Activated naive CD8-positive, alpha-beta T cell treated with anti-CD3 and anti-CD28 coated beads for 36 hours (primary cell): ENCODE measurements at places on chromosomes 1 and 21.

DNA sequence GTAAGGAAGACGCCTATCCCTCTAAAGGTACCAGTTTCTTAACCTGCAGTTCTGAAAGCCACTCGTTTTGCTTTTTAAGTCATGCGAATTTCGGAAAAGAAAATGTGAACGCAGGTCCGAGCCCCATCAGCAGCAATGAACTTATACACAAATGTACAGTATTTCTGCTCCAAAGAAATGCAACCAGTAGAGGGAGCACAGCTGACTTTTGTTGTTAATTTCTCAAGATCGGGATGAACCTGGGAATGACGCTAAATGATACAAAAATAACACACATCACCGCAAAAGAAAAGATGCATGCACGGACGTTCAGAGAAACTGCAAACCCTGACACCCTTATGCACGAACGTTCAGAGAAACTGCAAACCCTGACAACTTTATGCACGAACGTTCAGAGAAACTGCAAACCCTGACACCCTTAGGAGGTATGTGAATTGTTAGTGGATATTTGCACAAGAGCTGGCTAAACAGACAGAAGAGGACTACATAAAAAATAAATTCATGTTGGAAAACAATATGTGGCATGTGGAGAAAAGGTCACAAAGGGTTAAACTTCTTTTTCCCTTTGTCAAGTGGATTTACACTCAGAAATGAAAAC lies 3.5 kb upstream of the TIAM1 start:
- no peak overlapping the region for H3K4me3 ChIP-seq
- H3K4me1 ChIP-seq: peaks cover 29% of the 10 kb centered on the region
- peaks cover 20% of the 10 kb centered on the region for H3K27me3 ChIP-seq
- peaks cover 2% of the 10 kb centered on the region for H3K36me3 ChIP-seq
- no peak for DNase-seq

DNA sequence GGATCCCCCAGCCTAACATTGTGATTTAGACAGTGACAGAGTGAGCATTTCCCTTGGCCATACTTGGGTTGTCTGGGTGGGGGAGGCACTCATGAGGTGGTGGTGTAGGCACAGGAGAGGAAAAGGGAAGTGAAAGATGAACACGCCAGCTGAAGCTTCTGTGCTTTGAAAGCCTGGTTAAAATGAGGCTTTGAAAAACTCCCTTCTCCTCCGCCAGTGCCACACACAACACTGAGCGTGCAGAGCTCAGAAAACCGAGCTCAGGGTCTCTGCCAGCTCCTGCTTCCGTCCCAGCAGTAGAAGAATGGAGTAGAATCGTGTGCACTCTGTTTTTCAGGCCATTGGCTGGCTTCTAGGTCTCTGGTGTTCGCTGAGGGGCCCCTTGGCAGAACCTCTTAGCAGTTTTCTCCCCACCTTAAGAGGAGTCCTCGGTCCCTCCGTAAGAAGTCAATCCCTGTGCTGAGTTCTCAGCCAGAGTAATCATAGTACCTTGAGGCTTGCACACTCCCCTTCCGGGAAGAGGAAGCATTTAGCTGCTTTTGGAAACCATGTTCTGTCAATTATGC lies 12.9 kb downstream of the PLEKHM2 start:
- peaks cover 32% of the 10 kb centered on the region for H3K4me1 ChIP-seq
- H3K27ac ChIP-seq: peak overlapping the region; percentile 98
- H3K4me3 ChIP-seq: peak overlapping the region; percentile 76

GRCh38 chr1:45880930-45881329 lies 77.5 kb downstream of the MAST2 start:
- no peaks in the 10 kb centered on the region for H3K36me3 ChIP-seq
- no peak overlapping the region for H3K4me3 ChIP-seq
- no peak overlapping the region for H3K27ac ChIP-seq
- no peaks in the 10 kb centered on the region for H3K27me3 ChIP-seq
- no peak for DNase-seq

DNA sequence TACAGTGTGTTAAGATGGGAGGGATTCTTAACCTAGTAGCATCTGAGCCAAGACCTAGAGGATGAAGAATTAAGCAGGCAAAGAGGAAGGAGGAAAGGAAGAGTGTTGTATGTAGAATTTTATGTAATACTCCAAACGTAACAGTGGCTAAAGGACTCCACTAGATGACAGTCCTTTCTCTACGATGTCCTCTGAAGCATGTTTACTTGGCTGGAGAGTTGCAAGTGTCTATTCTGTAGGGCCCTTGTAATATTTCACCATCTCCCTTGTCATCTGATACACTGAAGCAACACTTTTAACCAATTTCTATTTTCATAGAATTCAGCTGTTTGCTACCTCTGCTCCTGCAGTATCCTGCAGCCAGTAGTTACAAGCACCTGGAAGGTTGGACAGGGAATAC lies 2.2 kb upstream of the YBX1 start:
- peak overlapping the region; percentile 92 for H3K4me3 ChIP-seq
- H3K4me1 ChIP-seq: peaks cover 31% of the 10 kb centered on the region
- DNase-seq: no peak
- H3K27me3 ChIP-seq: peaks cover 3% of the 10 kb centered on the region

- peaks cover 6% of the 10 kb centered on the region for H3K27me3 ChIP-seq
- H3K4me3 ChIP-seq: no peak overlapping the region
- H3K36me3 ChIP-seq: peaks cover 4% of the 10 kb centered on the region
- H3K4me1 ChIP-seq: no peaks in the 10 kb centered on the region
- H3K27ac ChIP-seq: no peak overlapping the region
These were observed 80.0 kb upstream of the PRRC2C start for GRCh38 chr1:171405391-171405714.

GRCh38 chr1:220521778-220522177 lies 6.2 kb upstream of the MARK1 start:
- no peak overlapping the region for H3K27ac ChIP-seq
- H3K36me3 ChIP-seq: no peaks in the 10 kb centered on the region
- H3K27me3 ChIP-seq: peaks cover 49% of the 10 kb centered on the region
- H3K4me3 ChIP-seq: no peak overlapping the region
- DNase-seq: no peak

DNA sequence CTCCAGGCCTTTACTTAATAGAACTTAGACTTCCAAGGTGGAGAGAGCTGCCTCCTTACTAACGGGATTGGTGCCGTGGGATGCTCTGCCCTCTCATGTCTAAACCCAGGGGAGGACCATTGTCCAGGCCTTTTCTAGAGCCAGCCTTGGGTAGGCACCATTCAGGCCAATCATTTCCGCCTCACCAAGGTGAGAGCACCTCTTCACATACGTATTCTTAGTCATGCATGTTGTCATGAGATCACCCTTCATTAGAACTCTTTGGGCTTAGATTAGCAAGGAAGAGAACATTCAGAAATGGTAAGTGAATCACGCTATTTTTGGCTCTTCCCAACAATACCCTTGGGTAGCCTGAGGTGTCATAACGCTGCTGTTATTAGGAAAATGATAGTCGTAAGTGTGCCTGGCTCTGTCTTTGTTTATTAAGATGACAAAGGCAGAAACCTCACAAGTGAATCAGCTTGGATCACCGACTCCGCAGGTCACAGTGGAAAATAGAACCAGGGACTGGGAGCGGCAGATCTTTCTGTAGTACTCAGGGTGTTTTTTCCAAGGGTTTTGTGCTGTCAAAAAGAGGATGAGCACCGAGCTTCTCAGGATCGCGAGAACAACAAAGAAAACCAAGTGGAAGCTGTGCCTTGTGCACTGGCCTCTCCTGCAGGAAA lies 55.0 kb downstream of the HUNK start:
- peaks cover 2% of the 10 kb centered on the region for H3K36me3 ChIP-seq
- H3K27ac ChIP-seq: no peak overlapping the region
- H3K4me1 ChIP-seq: no peaks in the 10 kb centered on the region
- no peak for DNase-seq
- no peak overlapping the region for H3K4me3 ChIP-seq

DNA sequence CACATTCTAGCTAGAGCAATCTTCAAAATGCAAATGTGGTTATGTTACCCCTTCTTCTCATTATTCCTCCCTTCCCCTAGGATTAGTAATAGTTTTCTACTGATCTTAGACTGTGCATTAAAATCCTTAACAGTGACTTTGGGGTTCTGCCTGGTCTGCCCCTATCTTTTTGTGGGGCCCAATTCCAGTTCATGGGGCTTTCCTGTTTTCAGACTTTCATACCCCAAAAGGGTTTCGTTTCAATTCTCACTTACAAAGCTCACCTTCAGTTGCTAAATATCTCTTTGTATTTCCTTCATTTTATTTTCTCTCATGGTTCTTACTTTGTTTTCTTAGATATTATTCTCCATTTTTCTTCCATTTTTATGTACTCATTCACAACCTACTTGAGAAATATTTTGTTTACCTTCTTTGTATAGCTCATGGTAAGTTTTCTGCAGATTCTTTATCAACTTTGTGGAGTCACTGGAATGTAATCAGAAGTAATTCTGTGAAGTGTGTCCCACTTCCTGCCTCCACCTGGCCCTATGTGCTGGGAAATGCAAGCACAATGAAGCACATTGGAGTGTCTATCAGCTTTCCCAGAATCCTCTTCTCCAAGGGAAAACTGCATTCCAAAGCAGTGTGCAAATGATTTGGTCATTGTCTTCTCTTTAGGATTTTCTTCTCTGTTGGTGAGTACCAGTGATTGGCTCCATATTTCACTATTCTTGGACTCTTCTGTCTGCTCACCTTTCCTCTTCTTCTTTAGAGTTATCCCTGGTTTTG lies 350.2 kb downstream of the ZNF326 start:
- H3K27me3 ChIP-seq: no peaks in the 10 kb centered on the region
- H3K36me3 ChIP-seq: no peaks in the 10 kb centered on the region
- peaks cover 5% of the 10 kb centered on the region for H3K4me1 ChIP-seq

GRCh38 chr1:235930543-235930942 lies 63.8 kb upstream of the LYST start:
- no peaks in the 10 kb centered on the region for H3K27me3 ChIP-seq
- H3K27ac ChIP-seq: no peak overlapping the region
- peaks cover 22% of the 10 kb centered on the region for H3K4me1 ChIP-seq
- H3K36me3 ChIP-seq: peaks cover 1% of the 10 kb centered on the region
- DNase-seq: no peak
- H3K4me3 ChIP-seq: no peak overlapping the region

DNA sequence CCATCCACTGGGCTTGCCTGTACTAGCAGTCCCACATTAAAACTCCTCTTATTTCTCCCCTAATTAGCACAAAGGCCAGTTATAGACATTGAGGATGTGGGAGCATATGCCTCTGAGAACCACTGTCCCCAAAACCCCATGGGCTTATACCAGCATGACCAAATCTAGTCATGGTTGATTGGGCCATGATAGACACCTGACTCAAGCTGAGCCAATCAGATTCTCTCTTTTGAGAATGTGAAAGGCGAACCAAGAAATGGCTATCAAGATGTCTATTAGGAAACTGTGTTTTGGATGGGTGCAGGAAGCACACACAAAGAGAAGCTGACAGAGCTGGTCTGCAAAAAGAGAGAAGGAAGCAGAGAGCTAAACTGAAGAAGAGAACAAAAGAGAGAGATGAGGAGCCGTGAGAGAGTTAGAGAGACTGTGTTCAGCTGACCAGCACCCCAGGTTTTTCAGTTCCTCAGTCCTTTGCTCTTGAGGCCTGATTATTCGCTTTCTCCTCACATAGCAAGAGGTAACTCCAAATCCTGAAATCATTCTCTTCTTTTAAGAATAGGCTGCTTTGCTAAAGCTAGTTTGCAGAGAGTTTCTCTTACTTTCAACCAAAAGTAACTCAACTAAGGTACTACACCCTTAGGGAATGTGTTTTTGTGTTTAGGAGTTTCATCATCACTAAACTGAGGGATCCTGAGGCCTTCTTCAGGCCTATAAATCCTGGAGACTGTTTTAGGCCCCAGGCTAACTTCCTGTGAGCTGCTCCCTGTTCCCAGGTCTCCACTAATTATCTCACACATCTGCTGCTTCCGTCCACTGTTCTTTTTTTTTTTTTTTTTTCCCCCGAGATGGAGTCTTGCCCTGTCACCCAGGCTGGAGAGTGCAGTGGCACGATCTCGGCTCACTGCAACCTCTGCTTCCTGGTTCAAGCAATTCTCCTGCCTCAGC lies 7.9 kb upstream of the TIPRL start:
- H3K4me1 ChIP-seq: no peaks in the 10 kb centered on the region
- H3K27me3 ChIP-seq: peaks cover 10% of the 10 kb centered on the region
- no peaks in the 10 kb centered on the region for H3K36me3 ChIP-seq
- H3K27ac ChIP-seq: no peak overlapping the region

GRCh38 chr21:28283641-28284490 lies 708.8 kb downstream of the LTN1 start:
- no peak overlapping the region for H3K27ac ChIP-seq
- H3K27me3 ChIP-seq: no peaks in the 10 kb centered on the region
- no peaks in the 10 kb centered on the region for H3K4me1 ChIP-seq
- H3K36me3 ChIP-seq: no peaks in the 10 kb centered on the region

- H3K4me1 ChIP-seq: no peaks in the 10 kb centered on the region
- no peak overlapping the region for H3K27ac ChIP-seq
- no peak overlapping the region for H3K4me3 ChIP-seq
- DNase-seq: no peak
These were observed 150.0 kb downstream of the CASZ1 start for GRCh38 chr1:10646347-10646861.

DNA sequence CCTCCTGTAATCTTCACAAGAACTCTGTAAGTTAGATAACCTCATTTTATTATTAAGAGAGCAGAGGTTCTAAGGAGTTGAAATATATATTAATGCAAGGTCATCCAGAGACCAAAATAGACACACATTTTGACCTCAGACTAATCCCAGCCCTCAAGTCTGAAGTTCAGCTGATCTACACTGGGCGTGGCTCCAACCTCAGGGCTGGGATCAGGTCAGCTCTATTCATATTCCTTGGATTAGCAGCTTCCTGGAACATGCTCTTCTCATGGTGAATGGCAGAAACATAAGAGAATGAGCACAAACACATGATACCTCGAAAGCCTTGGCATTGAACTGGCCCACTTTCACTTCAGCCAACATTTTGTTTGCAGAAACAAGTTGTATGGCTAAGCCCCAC lies 200.8 kb upstream of the ST6GALNAC5 start:
- DNase-seq: no peak
- no peak overlapping the region for H3K27ac ChIP-seq
- peaks cover 6% of the 10 kb centered on the region for H3K4me1 ChIP-seq
- no peak overlapping the region for H3K4me3 ChIP-seq
- H3K27me3 ChIP-seq: no peaks in the 10 kb centered on the region

DNA sequence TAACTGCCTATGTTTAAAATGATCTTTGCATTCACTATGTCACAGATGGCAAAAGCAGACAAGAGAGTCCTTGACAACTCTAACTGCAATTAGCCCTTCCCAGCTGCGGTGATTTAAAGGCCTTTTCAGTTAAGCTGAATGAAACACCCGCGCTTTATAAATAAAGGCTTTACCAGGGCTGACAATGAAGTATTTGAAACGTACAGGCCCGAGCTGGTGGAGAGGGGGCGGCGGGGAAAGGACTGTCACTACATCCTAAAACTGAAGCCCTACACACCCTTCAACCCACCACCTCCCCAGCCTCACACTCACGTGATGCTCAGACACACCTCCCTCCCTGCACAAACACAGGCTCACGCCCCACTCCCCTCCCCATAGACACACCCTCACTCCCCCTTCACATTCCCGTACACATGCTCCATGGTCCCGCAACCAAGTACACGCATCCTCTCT lies 45.5 kb downstream of the GRIK3 start:
- no peaks in the 10 kb centered on the region for H3K27me3 ChIP-seq
- no peak for DNase-seq
- H3K27ac ChIP-seq: no peak overlapping the region
